Activated CD4-positive, alpha-beta T cell treated with anti-CD3 and anti-CD28 coated beads, Interleukin-2, amount 50 U/mL, for 24 hours (primary cell): ENCODE measurements at places on chromosomes 7 and 10.

DNA sequence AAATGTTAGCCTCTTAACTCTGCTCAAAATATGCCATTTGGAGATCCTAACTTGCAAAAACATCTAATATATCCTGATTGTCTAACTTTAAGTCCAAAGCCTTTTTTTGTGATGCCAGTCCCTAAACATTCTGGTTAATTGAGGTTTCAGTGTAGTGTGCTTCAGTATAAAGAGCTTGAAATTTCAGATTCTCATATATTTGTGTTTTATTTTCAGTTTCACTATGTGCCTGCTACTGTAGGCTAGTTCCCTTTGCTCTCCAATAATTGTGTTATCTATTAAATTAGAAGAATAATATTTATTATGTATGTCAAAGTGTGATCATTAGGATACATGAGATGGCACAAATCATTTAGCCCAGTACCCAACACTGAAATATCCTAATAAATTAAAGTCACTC, 1361.2 kb downstream of the XPNPEP1 start:
- no peak for DNase-seq

- no peak for DNase-seq
Measured at GRCh38 chr7:65938336-65938895, 43.6 kb downstream of the GUSB start.

DNA sequence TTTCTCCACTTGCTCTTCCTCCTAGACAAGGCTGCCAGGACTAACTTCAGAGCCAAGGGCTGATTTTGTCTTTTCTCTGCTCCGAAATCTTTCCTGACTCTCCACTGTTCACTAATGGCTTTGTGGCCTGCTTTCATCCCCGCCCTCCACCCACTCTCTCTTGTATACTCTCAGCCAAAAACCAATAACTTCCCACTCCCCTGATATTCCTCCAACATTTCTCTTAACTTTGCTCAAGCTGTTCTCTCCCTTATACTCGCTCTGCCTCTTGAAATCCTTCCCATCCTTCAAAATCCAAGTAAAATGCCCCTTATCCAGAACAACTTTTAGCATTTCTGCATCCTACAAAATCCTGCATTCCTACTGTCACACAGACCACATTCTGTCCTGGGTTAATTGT, 214.8 kb downstream of the PHTF2 start:
- no peak for DNase-seq

DNA sequence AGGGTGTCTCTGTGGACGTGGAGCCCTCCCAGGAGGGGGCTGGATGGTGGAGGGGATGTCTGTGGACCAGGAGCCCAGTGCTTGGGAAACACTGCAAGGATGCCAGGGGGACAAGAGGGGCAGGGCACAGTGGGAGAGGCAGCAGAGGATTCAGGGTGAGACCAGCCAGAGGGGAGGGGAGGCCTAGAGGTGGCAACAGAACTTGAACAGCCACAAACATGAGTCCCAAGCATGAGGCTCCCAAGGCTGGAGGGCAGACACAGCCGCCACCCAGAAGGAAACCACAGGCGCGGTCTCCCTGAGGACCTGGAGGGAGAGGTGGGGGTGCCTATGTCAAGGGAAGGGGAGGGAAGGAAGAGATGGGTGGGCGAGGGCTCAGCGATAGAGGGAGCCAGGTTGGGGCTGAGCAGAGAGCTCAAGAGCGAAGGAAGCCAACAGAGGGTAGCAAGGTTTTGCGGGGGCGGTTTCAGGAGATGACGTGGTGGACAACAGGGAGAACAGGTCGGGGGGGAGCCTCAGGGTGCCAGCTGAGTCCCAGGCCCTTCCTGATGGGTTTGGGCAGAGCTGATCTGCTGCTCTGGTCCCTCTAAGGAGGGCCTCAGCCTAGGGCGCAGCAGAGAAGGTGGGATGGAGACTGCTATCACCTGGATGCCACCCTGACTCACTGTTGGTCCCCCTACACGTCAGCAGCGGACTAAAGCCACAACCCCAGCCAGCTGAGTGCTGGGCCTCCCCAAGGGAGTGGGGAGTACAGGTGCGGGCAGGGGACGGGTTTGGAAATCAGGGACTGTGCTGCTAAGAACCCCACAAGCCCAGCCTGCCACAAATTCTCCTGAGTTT, 6.7 kb upstream of the PILRA start:
- no peak for DNase-seq

DNA sequence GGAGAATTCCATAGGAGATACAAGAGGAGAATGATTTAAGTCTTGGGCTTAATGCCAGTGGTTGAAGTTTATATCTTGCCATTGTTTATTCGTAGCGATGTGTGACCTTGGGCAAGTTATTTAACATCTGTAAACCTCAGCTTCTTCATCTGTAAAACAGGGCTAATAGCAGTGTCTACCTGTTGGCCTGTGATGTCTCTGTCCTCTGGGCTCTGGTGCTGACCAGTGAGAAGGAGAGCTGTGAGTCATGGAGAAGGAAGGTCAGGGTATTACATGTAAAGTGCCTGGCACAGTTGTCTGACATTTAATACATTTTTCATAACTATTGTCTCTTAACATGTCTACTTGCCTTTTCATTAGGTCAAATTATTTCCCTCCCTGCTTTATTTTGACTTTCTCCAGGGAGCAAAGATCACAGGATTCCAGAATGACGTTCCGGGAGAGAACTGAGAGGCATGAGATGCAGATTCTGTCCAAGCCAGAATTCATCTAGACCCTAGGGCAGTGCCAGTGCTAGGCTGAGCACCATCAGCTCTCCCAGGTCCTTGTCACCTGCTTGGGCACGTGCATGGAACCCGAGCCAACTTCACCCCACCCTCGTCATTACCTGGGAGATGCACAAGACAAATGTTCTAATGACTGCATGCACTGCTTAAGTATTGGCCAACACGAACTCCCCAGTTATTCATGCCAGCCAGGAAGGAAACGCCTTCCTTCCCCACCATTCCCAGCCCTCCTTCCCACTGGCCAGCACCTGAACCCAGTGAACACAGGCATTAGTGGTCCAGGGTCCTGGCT, 187.9 kb downstream of the DPY19L1 start:
- DNase-seq, result no peak

DNA sequence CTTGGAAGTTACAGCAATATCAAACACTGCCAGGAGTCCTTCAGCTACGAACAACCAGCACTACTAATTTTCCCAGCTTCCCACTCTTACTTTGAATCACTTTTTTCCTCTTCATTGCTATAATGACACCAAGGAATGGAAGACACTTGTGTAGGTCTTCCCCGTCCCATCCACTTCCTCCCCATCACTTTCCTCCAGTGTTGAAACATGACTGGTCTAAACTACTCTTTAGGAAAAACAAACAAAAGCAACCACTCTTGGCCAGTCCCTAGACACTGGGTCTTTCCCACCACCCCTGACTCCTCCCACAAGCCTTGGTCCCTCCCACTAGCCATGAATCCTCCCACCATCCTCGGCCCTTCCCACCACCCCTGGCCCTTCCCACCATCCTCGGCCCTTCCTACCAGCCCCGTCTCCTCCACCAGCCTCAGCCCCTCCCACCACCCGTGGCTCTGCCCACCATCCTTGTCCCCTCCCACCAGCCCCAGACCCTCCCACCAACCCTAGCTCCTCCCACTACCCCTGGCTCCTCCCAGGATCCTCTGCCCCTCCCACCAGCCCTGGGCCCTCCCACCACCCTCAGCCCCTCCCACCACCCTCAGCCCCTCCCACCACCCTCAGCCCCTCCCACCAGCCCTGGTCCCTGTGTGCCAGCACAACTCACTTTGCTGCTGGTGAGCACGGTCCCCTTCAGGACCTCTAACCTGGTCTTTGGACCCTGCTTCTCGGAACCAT, 68.5 kb downstream of the CXCL12 start:
- DNase-seq, result no peak

GRCh38 chr10:74160013-74160412, 9.0 kb downstream of the ADK start:
- DNase-seq, result no peak

DNA sequence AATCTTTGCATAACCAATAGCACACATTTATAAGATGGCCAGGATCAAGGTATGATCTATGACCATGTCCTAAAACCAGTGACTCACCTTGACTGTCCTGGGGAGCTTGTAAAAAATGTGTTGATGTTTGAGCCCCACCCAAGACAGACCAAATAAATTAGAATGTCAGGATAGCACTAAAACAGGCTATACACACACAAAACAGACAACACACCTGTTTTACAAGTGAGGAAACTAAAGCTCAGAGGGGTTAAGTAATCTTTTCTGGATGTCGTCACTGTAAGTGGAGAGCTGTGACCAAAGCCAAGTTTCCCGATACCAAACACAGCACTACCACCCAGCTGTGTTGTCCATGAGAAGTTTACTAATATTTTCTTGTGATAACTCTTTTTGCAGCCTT, 84.5 kb downstream of the AVL9 start:
- DNase-seq, result no peak

DNA sequence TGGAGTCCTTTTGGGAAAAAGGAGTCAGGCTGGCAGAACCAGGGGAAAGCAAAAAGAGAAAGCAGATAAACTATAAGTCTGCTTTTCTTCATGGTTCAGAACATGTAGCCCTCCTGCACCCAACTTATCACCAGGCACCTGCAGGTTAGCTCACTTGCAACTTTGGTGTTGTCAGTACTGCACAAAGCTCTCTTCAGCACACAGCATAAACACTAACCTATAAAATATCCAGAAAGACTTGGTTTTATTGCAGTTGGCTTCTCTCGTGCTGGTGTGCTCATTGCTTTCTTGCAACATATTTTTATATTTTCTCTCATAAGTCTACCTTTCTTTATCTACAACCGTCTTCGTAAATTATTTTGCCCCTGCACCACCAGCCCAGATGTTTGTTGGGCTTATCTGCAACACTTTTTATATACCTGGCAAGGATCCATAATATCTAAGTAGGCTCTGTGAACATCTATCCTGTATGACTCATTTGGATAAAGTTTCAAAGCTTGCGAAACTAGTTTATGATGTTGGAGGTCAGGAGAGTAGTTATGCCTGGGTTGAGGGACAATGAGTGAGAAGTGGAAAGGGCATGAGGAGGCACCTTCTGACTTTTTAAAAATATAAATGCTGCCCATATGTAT, 164.6 kb downstream of the ANKRD30A start:
- no peak for DNase-seq

DNA sequence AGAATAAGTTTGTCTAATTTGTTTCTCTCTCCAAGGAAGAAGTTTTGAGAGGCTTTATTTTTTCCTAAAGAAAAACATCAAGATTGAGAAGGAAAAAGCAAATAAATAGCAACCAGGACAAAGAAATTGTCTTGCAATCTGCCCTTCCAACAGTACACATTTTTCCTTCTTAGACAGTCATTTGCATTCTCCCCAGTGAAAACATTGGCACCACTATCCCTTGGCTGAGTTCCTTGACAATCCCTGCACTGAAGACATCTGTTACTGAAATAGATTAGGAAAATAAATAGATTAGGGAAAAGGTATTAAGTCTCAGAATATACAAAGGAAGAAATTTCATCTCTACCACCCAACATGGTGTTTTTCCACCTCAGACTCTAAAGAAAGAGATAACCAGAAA, 12.2 kb upstream of the TMEM243 start:
- DNase-seq, result no peak

DNA sequence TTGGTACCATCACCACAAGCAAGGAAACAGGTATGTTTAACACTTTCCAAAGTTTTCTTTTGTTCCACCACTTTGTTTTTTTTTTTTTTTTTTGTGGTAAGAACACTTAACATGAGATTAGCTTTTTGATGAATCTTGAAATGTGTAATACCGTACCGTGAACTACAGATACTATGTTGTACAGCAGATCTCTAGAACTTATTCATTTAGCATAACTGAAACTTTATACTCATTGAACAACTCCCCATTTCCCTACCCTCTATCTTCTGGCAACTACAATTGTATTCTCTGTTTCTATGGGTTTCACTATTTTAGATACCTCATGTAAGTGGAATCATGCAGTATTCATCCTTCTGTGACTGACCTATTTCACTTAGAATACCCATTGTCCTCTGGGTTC, 162.7 kb upstream of the ITGB1 start:
- no peak for DNase-seq

DNA sequence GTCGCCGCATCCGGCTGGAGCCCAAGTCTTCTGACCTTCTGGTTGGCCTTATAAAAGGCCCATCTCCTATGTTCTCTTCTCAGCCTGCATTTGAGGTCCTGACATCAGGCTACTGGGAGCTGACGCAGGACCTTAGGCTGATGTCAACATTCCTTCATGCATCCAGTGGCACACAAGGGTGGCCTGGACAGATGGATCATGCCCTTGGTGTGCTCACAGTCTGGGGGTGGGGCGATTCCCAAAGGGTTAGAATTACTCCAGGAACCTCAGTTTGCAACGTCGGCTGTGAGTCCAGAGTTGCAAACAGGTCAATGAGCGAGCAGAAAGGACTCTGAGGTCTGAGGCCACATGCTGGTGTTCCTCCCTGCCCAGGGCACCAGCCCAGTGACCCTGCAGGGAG, 8.2 kb upstream of the CLIP2 start:
- no peak for DNase-seq

DNA sequence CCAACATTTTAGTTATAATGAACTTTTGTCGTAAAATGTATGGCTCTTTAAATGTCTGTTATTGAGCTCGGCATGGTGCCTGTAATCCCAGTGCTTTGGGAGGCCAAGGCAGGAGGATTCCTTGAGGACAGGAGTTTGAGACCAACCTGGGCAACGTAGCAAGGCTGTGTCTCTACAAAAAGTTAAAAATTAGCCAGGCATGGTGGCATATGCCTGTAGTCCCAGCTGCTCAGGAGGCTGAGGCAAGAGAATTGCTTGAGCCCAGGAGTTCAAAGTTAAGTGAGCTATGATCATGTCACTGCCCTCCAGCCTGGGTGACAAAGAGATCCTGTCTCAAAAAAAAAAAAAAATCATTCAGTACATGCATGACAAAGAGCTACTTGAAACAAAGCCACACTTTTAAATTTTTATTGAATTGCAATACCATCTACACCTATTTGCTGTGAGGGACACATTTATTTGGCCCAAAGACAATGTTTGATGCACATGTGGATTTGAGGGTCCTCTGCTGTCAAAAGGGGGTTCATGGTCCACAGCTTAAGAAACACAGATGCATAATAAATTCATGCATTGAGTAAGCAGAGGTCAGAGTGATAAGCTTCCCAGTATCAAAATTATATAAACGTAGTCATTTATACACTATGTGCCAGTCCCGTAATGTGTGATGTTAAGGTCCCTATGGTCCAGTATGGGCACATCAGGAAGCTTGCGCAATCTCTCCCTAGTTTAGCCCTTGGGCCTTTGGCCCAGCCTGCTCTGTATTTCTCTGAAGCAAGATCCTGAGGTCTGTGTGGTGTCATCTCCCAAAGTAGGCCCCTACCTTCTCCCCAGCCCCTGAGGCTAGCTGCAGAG, 4.4 kb upstream of the MALSU1 start:
- DNase-seq, result no peak

- no peak for DNase-seq
Measured at GRCh38 chr10:71975087-71975870, 11.1 kb downstream of the CHST3 start.
